Right ventricle myocardium superior (tissue), 1 donor: ENCODE measurements at places on chromosomes 5 and 9.
A peak's percentile ranks its signal among the peaks of the same experiment; 100 is the strongest.

GRCh38 chr5:88689668-88690408, 193.1 kb downstream of the MEF2C start:
- no peak for DNase-seq

- no peak for DNase-seq
Observed at GRCh38 chr9:125377584-125378250, 116.1 kb downstream of the GAPVD1 start.

- peak; percentile 79 for DNase-seq
Observed at GRCh38 chr5:124906339-124907097, 160.1 kb upstream of the ZNF608 start.

DNA sequence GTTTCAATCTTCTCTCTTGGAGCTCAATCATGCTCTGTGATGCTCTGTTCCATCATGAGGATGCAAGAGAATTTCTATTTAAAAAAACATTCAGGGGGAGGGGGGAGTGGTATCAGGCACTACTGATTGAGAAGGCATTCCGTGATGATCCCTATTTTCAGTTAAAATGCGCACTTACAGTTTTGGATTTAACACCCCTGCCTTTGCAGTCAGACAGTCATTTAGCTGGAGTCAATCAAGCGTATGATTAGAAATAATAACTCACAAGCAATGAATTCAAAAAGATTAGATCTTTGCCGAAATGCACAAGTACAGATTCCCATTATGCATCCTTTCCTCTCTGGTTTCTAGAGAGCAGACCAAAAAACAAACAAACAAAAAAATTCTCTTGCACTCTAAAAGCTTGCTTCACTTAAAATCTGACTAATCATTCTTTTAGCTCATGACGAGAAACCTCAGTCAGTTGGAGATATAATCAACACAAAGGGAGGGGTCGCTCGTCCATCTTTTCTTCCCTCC, 55.4 kb downstream of the EFNA5 start:
- no peak for DNase-seq

DNA sequence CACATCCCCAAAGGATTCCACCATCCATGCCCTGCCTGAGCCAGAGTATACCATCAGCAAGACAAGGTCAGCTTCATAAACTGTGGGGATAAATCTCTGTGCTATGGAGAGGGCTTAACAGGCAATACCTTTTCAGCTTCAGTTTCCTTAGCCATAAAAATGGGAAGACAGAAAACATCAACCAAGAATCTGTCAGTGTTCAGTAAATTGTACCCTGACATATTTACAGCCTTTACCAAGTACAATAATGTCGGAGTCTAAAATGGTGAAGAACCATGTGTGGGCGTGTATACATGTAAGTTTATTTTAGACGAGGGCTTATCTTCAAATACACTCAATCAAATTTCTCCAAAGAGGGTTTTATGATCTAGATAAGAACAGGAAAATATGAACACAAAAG, 94.7 kb downstream of the ELAVL2 start:
- no peak for DNase-seq

DNA sequence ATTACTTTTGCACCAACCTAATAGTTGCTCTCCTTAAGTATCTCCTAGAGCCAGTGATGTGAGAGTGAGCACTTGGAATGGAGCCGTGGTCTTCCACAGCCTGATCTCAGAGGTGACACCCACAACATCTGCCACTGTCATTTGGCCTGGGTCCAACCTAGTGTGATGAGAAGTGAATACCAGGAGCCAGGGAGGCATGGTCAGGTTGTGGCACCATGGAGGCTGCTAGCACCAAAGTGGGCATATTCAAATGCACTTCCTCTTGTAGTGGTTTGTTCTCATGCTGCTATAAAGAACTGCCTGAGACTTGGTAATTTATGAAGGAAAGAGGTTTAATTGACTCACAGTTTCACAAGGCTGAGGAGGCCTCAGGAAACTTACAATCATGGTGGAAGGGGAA, 22.6 kb upstream of the CEP72 start:
- no peak for DNase-seq

DNA sequence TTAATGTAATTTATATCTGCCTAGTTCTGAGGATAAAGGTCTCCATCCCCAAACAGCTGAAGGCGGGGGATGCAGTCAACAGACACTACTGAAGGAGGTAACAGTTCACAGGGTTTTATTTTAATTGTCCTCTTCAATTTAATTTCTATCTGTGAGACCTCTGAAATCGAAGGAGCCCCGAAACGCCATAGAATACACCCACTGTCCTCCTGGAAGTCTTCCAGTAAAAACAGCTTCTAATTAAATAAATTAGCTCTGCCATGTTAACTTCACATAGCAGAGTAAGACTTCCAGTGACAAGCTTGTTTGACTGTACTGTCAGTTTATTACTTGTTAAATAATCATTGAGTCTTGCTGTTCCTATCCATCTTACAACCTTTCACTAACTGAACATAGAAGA, 193.5 kb downstream of the SEC61B start:
- DNase-seq: no peak

- DNase-seq: no peak
Observed at GRCh38 chr9:72592502-72593403, 71.3 kb downstream of the TMC1 start.

GRCh38 chr5:15322421-15322820, 177.6 kb upstream of the FBXL7 start:
- DNase-seq: no peak
